DMS153 (cell line): ENCODE measurements at places on chromosomes 11 and 22.

GRCh38 chr22:43188829-43189545 lies 2.1 kb upstream of the TTLL12 start:
- no peak for DNase-seq

DNA sequence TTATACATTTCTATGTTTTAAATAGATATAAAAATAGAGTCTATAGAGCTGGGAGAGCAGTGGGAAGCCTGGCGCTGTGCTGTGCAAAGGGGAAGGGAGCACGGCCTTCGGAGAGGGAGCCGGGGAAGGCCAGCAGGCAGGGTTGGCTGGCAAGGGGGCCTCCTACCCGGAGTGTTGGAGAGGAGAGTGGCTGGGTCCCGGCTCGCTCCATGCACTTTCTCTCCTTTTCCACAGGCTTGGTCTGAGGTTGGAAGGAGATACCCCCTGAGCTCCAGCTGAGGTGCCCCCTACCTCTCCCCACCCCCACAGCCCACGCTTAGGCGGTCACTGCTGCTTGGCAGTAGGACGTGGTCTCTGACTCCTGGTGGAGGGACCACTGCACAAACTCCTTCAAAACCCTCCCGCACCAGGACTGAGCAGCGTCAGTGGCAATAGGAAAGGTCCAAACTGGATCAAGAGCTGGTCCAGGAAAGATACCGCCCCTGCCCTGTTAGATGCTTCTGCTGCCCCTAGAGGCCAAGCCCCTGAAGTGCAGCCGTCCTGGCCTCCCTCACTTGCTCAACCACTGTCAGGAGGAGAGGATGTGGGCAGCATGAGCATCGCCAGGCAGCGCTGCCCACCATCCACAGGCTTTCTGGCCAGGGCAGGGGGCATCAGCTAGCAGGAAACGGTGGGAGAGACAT lies 52.9 kb downstream of the SYT13 start:
- no peak for DNase-seq

DNA sequence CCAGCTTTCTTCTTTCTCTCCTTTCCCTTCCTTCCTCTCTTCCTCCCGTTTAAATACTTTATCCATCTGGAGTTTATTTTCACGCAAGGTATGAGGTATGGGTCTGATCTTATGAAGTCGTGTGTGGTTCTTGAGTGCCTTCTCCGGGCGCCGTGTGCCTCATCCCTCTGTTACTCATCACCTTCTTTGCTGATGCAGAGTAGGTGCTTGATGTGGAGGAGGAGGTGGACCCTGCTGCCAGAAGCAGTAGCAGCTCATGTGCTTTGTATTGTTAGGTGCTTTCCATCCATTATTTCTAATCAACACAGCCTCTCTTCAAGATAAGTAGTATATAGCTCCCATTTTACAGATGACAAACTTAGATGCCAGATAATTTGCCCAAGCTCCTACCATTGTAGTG lies 47.0 kb downstream of the TNRC6B start:
- DNase-seq: no peak

DNA sequence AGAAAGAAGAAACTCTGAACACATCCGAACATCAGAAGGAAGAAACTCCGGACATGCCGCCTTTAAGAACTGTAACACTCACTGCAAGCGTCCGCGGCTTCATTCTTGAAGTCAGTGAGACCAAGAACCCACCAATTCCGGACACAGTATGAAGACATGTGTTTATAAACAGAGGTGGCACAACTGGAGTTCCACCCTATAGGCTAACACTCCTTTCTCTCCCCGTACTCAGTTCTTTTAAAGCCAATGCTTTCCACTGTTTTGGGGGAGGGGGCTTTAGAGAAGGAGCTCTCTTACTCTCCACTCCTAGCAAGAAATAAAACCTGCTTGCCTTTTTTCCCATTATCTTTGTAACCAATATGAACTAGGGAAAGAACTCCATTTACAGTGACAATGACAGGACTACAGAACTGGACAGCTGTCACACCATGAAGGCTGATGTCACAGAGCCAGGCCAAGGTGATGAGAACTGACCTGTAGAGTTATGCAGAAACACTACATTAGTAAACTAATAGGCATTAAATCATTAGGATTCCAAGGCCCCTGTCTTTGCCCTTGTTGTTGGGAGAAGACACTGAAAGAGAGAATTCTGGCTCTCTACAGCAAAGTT lies 733 bp downstream of the TRIM5 start:
- DNase-seq: no peak

DNA sequence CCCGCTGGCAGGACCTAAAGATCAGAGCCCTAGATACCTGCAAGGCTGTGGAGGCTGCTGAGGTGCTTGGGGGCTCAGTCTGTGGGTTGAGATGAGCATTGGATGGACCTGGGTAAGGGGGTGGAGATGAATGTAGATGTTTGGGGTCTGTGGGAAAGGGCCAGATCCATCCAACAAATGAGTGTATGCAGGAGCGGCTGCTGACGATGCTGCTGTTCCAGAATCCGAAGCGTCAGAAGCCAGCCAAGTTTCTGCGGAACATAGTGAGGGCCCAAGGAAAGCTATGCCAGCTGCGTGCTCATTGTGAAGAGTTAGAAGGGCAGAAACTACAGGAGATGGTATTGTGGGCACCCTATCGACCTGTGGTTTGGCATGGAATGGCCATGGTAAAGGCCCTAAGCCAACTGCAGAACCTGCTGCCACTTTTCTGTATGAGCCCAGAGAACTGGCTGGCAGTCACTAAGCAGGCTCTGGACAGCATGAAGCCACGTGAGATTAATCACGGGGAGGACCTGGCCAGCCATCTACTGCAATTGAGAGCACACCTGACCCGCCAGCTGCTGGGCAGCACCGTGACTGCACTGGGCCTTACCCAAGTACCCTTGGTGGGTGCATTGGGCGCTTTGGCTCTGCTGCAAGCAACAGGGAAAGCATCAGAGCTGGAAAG lies 36.6 kb downstream of the RRP8 start:
- DNase-seq: no peak

- no peak for DNase-seq
These were observed 77.1 kb upstream of the IGLL5 start for GRCh38 chr22:22810471-22810870.

- DNase-seq: no peak
These were observed 44.5 kb downstream of the RTL6 start for GRCh38 chr22:44453441-44454112.

DNA sequence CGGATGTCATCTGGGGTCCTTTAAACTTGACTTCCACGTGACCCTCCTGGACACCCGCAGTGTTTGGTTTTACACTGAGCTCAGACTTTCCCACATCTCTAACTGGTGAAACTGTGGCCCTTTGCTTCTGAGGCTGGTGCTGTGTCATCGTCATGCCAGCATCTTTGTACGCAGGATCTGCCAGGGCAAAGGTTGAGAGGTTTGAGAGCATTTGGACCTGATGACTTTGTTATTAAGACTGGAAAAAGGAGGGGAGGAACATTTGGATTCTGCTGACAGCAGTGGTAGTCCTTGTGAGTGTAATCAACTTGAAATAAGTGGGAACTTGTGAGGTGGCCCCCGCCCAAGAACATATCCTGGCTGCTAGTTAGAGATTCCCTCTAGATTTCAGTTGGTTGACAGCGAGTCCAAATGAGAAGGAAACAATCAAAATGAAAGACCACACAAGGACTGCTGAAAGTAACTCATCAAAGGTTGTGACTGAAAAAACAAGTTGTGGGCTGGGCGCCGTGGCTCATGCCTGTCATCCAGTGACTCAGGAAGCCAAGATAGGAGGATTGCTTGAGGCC lies 102.5 kb downstream of the KIAA1671 start:
- DNase-seq: no peak

- no peak for DNase-seq
These were observed 1.1 kb downstream of the TIMM10B start for GRCh38 chr11:6482441-6482840.

DNA sequence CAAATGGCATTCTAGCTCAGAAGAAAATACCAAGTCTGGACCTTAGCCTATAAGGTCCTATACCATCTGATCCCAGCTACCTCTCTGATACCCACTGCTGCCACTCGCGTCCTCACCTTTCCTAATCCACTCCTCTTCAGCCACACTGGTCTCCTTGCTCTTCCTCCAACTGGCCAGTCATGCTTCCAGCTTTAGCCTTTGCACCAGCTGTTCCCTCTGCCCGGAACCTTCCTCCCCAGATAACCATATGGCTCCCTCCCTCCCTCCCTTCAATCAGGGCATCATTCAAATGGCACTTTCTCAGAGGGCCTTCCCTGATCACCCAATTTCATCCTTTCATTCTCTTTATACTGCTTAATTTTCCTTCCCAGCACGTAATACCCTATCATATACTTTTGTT lies 67.9 kb downstream of the KCNC1 start:
- DNase-seq: no peak

DNA sequence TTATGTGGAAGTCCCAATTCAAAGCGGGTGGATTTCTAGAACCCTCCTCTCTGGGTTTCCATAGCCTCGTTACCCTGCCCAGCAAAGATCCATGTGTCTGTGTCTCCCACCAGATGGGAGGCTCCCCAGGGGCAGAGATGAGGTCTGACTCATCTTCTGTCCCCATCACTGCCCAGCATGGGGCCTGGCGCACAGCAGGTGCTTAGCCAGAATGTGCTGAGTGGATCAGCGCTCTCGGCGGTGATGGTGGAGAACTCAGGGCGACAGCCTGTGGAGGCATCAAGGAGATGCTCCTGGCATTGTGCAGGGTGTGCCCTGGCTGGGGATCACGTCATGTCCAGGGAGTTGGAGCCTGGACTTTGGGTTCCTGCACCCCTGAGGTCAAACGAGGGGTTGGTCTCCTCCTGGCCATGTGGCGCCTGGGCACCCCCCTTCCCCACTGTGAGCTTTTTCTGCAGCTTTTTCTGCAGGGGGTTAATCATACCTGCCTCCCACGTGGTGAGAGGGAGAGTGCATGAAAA lies 46.1 kb upstream of the RFPL3 start:
- DNase-seq: no peak

DNA sequence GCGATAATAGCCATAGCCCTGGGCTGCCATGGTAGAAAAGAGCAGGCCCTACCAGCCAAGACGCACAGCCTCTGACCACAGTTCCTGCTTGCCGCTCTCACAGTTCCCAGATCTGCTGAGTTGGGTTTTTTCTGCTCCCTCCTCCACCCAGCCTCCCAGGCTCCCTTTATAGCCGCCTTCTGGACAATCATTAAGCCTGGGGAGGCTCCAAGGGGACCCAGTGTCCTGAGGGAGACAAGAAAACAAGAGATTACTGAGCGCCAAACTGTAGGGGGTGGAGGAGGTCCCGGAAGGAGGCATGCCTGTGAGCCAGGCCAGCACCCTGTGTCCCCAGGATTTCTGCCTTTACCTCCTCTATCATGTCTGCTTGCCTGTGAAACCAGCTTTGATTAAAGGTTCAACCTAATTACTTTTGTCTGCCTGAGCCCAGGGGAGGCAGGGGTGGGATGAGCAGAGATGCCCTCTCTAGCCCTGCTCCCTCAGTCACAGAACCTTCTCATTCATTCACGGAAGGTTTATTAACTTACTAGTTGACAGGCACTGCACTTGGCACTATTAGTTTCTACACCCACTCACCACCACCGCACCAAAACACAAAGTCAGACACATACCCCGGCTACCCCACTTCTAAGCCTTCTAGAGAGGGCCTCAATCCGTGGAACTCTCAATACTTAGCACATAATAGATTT lies 1.2 kb downstream of the SLC37A4 start:
- no peak for DNase-seq

DNA sequence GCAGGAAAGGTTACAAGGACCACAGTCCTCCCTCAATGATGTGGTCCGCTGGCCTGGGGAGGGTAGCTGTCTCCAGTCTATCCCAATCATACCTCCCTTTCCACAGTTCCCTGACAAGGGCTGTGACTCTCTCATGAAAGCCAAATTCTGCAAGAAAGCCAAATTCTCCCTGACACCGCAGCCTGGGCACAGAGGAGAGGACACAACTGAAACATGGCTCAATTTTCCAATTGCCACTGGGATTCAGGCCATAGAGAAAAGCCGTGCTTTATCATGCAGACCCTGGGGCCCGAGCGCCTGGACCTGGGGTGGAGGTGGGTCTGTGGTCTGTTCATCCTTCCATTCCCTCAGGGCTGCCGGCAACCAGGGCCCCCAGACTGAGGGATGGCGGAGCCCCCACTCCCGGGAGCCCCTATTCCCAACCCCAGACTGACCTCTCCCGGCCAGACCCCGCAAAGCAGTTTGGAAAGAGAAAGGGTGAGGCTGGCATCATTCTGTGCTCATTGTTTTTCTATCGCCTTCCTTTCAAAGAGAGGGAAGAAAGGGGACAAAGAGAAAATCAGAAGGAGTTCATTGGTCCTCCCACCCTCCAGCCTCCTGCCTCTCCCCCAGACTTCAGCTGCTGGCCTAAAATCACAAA lies 239.5 kb downstream of the BUD13 start:
- DNase-seq: no peak

DNA sequence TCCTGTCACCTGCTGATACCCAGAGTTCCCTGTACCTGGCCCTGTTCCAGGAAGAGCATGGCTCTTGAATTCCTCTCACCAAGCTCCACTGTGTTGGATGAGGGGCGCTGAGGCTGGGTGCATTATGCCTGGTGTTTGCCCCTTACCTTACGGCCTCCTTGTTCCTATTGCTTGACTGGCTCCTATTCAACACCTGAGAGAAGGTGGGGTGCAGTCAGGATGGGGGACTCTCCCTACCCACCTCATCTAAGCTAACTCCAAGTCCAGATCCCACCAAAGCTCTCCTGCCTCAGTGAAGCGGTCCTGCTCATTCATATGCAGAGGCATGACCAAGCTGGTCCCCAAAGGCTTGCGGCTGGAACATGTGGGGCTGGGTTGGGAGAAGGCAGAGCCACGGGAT lies 35.8 kb upstream of the RIC3 start:
- no peak for DNase-seq

GRCh38 chr11:130315354-130315970 lies 745 bp upstream of the ZBTB44 start:
- DNase-seq: no peak

- DNase-seq: peak; percentile 53
These were observed 85.7 kb upstream of the PRDM11 start for GRCh38 chr11:45060707-45061106.

DNA sequence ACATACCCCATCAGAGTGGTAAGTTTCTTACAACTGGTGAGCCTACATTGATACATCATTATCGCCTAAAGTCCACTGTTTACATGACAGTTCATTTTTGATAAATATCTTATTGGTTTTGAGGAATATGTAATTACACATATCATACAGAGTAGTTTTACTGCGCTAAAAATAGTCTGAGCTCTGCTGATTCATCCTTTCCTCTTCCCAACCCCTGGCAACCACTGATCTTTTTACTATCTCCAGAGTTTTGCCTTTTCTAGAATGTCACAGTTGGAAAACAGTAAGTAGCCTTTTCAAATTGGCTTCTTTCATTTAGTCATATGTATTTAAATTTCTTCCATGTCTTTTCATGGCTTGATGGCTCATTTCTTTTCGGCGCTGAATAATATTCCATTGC lies 112.8 kb downstream of the LARGE1 start:
- no peak for DNase-seq

DNA sequence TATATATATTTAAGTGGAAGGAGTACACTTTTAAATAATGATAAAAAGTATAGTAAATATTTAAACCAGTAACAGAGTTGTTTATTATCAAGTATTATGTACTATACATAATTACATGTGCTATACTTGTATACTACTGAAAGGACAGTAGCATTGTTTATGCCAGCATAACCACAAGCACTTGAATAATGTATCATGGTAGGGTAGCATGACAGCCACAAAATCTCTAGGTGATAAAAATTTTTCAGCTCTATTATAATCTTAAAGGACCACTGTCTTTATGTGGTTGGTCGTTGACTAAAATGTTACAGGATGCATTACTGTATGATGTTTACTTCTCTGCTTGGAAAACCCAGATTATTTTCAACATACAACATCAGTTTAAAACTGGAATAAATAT lies 349.2 kb downstream of the CASP12 start:
- DNase-seq: no peak

GRCh38 chr11:6099577-6099976 lies 7.9 kb upstream of the OR56B4 start:
- no peak for DNase-seq

GRCh38 chr11:118058311-118059245 lies 18.3 kb upstream of the TMPRSS4 start:
- DNase-seq: no peak
